ENCODE measurements at places on chromosomes 6 and 20.

DNA sequence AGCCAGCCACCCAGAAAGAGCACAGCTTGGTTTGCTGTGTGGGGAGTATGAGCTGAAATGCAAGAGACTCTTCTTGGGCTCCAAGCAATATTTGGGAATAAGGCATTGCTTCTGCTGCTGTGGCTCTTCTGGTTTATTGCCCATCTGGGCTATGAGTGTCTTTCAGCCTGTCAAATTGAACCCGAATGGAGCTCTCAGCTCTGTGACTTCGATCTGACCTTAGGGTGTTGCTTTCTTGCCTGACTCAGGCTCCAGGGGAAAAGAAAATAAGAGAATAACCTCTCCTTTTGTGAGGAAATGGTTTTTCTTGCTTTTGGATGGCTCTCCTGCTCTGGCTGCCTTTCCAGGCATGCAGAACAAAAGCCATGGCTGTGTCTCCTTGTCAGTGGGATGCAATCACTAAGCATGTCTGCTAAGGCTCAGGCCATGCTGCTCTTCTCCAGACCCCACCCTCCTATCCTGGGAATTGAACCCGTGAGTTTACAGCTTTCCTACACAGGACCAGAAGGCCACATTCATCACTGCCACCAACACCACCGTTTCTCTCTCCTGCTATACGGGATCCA lies 169.4 kb upstream of the JAG1 start:
- DNase-seq, result no peak

DNA sequence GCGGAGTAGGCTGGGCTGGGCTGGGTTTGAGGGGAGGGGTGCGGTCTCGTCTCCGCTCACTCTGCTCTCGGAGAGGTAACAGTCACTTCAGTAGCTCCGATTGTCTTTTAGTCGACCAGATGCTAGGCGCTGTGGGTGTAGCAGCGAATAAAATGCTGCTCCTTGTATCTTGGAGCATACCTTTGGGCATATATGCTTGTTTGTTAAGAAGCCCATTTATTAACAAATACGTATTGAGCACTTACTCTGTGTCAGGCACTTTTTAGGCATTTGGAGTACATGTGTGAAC lies 545 bp downstream of the ACTR5 start:
- no peak for DNase-seq

- DNase-seq, result no peak
Observed at GRCh38 chr6:167345960-167346359, 21.1 kb downstream of the TTLL2 start.

DNA sequence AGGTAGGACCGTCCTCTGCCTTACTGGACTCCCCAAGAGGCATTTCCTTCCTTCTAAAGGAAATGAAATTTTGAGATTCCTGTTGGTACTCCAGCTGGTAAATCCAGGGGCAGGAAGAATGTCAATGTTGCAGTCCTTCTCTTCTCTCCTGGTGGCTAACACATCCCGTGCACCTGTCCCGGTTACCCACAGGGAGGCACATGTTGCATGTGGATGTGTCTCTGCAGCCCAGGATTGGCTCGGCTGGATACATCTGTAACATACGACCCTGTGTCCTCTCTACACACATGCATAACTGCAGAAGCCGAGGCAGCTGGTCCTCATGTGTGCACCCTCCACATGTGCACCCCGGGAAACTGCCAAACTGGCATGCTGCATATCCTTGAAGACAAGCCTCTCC lies 1.3 kb upstream of the LRFN2 start:
- no peak for DNase-seq

- no peak for DNase-seq
Observed at GRCh38 chr6:107314531-107314939, 144.8 kb downstream of the PDSS2 start.

DNA sequence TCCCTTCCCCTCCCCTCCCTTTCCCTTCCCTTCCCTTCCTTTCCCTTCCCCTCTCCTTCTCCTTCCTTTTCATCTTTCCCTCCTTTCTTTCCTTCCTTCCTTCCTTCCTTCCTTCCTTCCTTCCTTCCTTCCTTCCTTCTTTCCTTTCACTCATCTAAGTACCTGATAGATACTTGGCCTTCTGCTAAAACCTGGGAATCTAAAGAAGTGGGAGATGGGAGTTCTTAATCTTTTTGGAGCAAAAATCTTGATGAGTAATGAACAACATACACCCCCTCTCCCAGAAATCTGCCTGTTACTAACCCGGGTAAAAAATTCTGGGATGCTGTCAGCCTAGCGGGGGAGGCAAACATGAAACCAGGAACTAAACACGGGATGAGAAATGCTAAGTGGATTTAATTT lies 100.7 kb downstream of the VEGFA start:
- DNase-seq, result no peak

- peak; percentile 26 for DNase-seq
Observed at GRCh38 chr20:3744806-3745685, 12.6 kb downstream of the HSPA12B start.

DNA sequence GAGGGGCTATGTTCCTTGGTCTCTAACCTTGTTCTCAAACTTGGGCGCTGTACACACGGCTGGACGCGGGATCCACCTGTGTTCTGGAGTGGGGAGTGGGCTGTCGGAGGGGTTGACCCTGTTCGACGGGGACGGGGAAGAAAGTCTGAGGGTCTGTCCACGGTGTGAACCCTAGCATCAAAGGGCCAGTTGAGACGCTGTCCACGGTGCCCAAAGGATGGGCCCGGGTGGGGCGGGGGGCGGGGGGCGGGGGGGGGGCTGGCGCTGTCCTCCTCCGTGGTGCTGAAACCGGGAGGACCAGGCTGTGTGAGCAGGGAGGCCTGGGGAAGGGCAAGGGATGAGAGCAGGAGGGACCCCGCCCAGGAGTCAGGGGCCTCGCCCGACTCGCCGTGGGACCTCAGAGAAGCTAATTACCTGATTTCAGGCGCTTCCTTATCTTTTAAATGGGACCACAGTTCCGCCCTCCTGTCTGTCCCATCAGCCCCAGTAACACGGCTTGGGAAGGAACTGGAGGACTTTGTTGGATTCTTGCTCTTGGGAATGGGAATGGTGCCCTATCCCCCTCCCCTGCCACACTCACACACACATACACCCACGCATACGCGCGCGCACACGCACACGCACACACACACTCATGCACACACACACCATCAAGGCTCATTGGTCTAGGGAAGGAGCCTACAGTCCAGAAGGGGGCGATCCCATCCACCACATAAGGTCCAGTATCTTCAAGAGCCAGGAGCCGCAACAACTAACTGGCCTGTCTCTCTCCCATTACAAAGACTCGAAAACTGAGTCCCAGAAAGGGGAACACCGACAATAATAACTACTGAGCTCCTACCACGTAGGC lies 1.0 kb upstream of the VSTM2L start:
- DNase-seq, result no peak

- no peak for DNase-seq
Observed at GRCh38 chr6:31462026-31462963, 35.6 kb upstream of the MICB start.

- no peak for DNase-seq
Observed at GRCh38 chr6:298233-299103, 6.2 kb downstream of the DUSP22 start.

GRCh38 chr20:33024243-33024560 lies 7.2 kb upstream of the BPIFB6 start:
- no peak for DNase-seq

GRCh38 chr6:111129013-111129412 lies 41.7 kb downstream of the SLC16A10 start:
- DNase-seq, result no peak

DNA sequence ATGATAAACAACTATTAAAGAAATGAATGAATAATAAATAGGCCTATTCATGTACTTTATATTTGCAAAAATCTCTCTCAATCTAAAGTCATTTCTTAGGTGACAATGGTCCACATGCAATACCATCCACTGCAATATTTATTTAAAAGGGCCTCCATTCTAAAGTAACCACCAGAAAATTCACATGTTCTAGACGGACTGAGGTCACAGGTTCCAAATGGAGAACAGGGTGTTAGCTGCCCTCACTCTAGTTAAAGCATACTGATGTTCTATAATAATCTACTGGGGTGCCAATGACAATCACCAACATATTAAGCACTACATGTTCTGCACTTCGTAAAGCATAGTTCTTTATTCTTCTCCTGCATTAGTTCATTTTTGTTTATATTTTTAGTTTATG lies 1.2 kb downstream of the HBS1L start:
- no peak for DNase-seq

- no peak for DNase-seq
Observed at GRCh38 chr6:99604166-99605073, 2.2 kb upstream of the PRDM13 start.

DNA sequence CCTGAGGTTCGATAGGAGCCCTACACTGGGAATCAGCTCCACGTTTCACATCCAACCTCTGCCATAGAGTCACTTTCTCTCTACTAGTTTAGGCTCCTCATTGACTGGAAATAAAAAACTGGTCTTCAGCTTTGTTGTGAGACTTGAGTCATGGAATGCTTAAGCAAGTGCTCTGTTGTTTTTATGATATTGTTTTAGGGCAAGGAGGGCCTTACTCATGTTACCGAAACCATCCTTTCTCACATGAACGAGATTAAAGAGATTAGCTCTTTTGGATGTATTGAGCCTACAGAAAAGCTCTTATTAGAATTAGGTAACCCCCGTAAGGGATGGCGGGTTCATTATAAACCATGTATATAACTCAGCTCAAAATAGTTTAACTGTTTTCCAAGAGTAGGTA lies 6.9 kb upstream of the MOCS1 start:
- DNase-seq, result no peak

DNA sequence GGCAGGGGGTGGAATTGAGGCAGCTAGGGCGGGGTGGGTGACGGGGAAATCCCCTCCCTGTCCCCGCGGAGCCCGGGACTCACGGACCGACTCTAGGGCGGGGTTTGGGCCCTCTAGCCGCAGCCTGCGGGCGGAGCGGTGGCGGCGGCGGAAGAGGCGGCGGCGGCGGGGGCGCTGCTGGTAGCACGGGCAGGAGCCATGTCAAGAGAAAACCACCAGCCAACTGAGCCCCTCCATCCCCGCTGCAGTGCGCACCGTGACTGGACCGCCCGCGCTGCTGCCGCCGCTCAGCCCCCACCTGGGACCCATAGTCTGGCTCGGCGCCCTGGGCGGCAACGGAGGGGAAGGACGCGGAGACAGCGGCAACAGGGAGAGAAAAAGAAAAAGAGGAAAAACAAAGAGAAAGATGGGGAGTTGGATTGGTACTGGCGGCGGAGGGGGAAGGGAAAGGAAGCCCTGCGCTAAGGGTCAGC lies 1.2 kb upstream of the C6orf62 start:
- no peak for DNase-seq

DNA sequence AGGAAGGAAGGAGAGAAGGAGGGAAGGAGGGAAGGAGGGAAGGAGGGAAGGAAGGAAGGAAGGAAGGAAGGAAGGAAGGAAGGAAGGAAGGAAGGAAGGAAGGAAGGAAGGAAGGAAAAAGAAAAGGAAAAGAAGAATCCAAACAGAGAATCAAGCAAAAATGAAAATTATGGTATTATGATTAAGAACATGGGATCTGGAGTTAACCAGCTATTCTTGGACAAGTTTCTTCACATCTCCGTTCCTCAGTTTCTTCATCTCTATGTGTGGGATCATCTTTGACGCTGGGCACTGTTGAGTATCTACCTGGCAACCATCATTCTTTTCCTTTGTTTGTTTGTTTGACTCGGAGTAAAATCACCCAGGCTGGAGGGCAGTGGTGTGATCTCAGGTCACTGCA lies 71.6 kb downstream of the ZNF217 start:
- no peak for DNase-seq

DNA sequence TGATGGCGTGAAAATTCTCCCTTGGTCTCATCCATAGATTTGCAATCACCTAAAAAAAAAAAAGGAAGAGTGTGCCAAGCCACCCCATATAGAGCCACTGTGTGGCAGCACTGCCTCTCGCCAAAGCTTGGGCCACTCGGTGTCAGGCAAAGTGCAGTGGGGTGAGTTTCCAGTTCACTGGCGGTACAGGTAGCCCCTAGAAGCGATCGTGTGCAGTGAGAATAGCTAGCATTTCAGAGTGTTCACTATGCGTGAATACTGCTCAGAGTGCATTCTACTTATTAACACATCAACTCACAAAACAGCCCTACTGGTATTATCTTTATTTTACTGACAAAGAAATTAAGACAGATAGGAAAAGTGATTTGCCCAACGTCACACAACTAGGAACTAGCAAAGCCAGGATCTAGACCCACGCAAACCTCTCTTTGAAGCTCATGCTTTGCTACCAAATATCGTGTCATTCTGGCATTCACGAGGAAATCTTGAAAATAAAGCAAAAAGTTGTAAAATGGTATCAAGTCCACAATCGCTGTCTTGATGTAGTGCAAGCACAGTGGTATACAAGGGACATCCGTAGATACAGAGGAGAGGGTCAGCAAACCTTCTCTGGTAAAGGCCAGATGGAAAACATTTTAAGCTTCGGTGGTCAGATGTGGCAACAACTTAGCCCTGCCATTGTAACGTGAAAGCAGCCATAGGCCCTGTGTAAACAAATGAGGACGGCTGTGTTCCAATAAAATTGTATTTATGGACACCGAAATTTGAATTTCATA lies 10.4 kb upstream of the GCNT2 start:
- DNase-seq, result peak; percentile 9

- DNase-seq, result no peak
Observed at GRCh38 chr20:34582911-34583310, 24.4 kb downstream of the MAP1LC3A start.

GRCh38 chr6:167108278-167108677 lies 14.6 kb upstream of the CCR6 start:
- DNase-seq, result no peak

Measured in NCI-H187 treated with DMSO at 0.1 percent for 48 hours (cell line).